MM.1S (cell line): ENCODE measurements at places on chromosomes 6 and 20.

GRCh38 chr20:5933802-5934436 lies 16.4 kb downstream of the TRMT6 start:
- DNase-seq, result peak; percentile 20

- no peak for DNase-seq
These were observed 129.8 kb upstream of the FOXQ1 start for GRCh38 chr6:1181939-1182605.

- DNase-seq, result peak; percentile 31
These were observed 19.8 kb downstream of the NFYA start for GRCh38 chr6:41092421-41093140.

GRCh38 chr20:37880726-37881591 lies 22.0 kb upstream of the VSTM2L start:
- DNase-seq, result no peak

- DNase-seq, result no peak
These were observed 95.5 kb upstream of the AFDN start for GRCh38 chr6:167731216-167731615.

GRCh38 chr6:4466769-4467480 lies 309.3 kb upstream of the CDYL start:
- no peak for DNase-seq

GRCh38 chr6:20978151-20978614 lies 443.9 kb downstream of the CDKAL1 start:
- DNase-seq, result no peak

- DNase-seq, result no peak
These were observed 114.8 kb downstream of the TBXT start for GRCh38 chr6:166052837-166053236.

- no peak for DNase-seq
These were observed 107.8 kb downstream of the RNGTT start for GRCh38 chr6:88855541-88856147.
